A549 treated with dexamethasone at 1 μM for 4 hours (cell line): ENCODE measurements at places on chromosomes 5 and 9. TPM values are rescaled to one million over a fixed set of nuclear protein-coding genes. Genes with fewer than 3 reads are reported as not detected.

Gene TAF11L10
- not detected in 5 replicates for total RNA-seq

Gene SYNPO
- 17.3 to 29.5 TPM (median 26.7 TPM) in 5 replicates for total RNA-seq

Gene PPIC
- total RNA-seq = 17.1 to 19.1 TPM (median 18.4 TPM) in 5 replicates

Gene BAAT
- 0.32 to 0.58 TPM (median 0.42 TPM) in 5 replicates for total RNA-seq

Gene SH3PXD2B
- total RNA-seq = 17.2 to 23.9 TPM (median 23.3 TPM) in 5 replicates

Gene CDH6
- total RNA-seq = 0.05 to 0.13 TPM (median 0.07 TPM) in 5 replicates

Gene PNPLA7
- total RNA-seq = 0.24 to 0.82 TPM (median 0.71 TPM) in 5 replicates

Gene ABO
- total RNA-seq = not detected in 5 replicates

Gene NSG2
- total RNA-seq = 0.07 TPM in 1 of 5 replicates, not detected in the others

Gene FYB1
- total RNA-seq = 9.9 to 15.4 TPM (median 12.6 TPM) in 5 replicates

Gene IL13
- total RNA-seq = 0.07 TPM in 1 of 5 replicates, not detected in the others

Gene CEL
- total RNA-seq = 0.30 to 0.85 TPM (median 0.69 TPM) in 5 replicates

Gene PCDHB11
- total RNA-seq = 0.07 to 0.08 TPM (median 0.07 TPM) in 4 of 5 replicates, not detected in the other

Gene DAB2IP
- 10.8 to 14.5 TPM (median 12.7 TPM) in 5 replicates for total RNA-seq

Gene CYSRT1
- total RNA-seq = 3.6 to 5.1 TPM (median 4.6 TPM) in 5 replicates

Gene ANKRD18A
- total RNA-seq = 5.5 to 13.7 TPM (median 10.0 TPM) in 5 replicates

Gene BARX1
- 8.3 to 12.5 TPM (median 11.2 TPM) in 5 replicates for total RNA-seq

Gene AK8
- total RNA-seq = 0.89 to 1.5 TPM (median 1.1 TPM) in 5 replicates

Gene LECT2
- total RNA-seq = not detected in 5 replicates
